ENCODE measurements at places on chromosomes 3 and 15. TPM values are rescaled to one million over a fixed set of nuclear protein-coding genes. Genes with fewer than 3 reads are reported as not detected.

GRCh38 chr3:170752571-170753155 lies 117.3 kb downstream of the RPL22L1 start:
- DNase-seq = no peak

DNA sequence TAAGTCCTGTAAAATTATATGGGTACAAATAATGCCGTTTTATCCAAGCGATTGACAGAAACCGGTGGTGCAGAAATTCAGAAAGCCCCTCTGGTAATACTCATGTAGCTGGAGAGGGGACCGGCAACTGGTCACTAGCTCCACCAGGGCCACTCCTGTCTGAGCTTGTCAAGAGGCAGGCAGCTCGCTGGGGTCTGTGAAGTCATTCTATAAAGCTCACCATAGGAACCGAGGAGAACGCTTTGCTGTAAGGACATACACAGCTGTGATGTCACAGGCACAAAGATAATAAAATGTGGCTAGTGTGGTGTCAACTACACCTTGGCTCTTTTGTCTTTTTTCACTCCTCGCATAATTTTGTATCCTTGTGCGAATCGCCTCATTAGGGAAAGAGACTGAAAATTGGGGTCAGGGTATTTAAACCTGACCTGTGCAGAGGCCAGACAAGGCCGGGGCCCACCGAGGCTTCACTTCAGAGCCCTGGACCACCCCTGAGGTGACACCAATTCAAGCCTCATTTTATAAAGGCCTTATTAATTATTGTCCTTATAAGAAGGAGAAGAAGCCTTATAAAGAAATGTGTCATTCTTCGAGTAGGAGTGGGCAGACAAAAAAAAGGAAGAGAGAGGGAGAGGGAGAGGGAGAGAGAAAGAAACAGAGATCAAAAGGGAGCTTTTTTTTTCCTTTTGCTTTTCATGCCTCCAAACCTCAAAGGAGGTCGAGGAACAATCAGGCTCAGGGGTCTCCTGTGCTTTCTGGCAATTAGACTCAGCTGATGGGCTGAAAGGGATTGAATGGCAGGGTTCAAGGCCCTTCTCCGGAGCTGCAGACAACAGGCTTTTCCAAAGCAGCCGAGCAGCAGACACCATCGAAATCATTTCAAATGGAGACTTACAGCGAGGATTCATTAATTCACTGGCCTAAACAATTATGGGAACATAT lies 813.3 kb upstream of the ARRDC4 start:
- no peak for DNase-seq

DNA sequence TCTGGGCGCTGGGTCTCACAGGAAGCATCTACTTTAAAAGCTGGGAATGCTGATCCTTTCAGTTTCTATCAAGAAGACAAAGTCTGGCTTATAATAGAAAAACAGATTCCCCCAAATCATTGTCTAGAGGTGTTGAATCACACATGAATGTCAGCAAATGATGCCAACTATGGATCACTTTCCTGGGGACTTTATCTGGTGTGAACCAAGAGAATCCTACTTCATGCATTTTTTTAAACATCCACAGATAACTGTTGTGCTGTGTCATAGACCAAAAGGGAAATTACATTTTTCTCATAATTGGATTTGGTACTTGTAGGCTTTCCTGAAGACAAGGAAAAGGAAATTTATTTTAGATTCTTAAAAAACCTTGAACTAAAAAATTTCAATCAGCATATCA lies 132.7 kb downstream of the CD47 start:
- DNase-seq = no peak

DNA sequence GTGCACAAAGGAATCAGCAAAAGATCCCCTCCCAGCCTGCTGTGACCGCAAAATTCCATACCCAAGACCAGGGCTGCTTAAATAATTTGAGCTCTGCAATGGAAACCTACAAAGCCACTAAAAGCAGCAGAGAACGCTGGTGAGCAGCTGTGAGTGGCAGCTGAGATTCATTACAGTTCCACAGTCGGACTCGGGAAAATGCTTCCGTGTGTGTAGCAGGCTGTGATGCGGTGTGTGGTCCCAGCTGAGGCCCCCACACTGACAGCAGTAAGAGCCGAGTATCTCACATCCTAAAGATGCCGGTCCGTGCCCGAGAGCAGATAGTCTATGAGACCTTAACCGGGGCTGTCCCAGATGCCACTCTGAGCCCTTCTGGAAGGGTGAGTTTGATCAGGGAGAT lies 37.4 kb downstream of the TM2D3 start:
- no peak for DNase-seq

- no peak for DNase-seq
These were observed 13.9 kb downstream of the CRYBG3 start for GRCh38 chr3:97835761-97836160.

DNA sequence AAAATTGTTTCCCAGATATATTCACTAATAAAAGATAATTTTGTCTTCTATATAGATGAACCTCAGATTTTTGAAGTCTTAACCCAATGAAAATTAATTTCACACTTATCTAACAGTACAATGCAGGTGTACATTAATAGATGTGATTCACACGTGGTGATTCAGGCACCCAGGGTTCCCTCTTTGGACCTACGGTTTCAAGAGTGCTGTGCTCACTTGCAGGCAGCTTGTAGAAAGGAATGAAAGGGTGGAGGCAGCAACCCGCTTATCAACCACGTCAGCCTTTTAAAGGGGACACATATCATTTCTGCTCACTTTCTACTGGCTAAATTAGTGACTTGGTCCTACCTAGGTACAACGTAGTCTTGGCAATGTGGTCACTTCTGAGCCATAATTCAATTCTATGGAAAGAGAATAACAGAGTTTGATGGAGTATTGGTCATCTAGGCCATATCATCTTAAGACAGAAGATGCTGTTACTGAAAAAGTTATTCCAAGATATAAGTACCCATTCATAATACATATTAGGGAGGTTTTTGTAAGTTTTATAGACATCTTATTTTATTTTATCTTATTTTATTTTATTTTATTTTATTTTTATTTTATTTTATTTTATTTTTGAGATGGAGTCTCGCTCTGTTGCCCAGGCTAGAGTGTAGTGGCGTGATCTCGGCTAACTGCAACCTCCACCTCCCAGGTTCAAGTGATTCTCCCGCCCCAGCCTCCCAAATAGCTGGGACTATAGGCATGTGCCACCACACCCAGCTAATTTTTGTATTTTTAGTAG lies 37.9 kb downstream of the ACP3 start:
- no peak for DNase-seq

DNA sequence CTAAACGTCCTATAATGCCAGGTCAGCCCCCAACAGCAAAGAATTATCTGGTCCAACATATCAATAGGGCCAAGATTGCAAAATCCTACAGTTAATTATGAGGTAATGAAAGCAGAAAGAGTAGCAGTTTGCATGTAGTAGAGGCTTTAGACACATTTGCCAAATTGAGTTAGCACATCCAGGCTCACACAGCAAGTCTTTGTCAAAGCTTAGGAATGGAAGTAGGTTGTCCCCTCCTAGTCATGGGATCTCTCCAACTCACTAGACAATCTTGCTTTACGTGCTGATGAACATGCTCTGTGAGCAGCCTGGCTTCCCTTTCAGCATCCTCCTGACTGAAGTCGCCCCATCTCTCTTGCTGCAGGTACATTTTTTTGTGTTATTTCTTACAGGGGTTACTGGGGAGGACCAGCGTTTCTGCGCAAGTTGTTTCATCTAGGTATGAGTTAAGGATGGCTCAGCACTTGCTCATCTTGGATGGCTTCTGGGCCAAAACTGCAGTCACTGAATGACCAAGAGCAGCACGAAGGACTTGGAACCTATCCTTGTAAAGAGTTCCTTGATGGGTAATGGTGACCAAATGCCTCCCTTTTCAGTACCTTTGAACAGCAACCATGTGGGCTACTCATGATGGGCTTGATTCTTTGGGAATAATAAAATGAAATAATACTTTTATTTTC lies 55.9 kb downstream of the SQOR start:
- DNase-seq = no peak

- DNase-seq = no peak
These were observed 79.1 kb upstream of the MEF2A start for GRCh38 chr15:99486371-99487336.

- DNase-seq = no peak
These were observed 45.4 kb downstream of the TJP1 start for GRCh38 chr15:29776859-29777258.

DNA sequence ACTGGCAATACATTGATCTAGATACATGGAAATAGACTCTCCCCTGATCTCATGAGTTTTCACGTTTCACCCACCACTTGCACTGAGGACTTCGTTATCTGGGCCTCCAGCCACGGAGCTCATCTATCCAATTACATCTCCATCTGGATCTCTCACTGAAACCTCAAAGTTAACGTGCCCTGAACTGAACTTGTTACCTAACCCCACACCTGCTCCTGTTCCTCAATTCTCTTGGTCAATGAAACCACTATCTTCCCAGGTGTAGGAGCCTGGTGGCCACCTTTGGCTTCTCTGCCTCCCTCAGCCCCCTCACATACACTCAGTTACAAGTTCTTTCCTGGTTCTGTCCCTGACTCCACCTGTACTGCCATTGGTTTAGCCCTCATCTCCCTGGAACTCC lies 9.7 kb downstream of the DGKG start:
- DNase-seq = no peak

SGO1 gene
- polyA plus RNA-seq = 6.9 TPM

OIP5 gene
- 41.7 TPM for polyA plus RNA-seq

UBA5 gene
- 15.5 TPM for polyA plus RNA-seq
